Urinary bladder (tissue), 4 donors: ENCODE measurements at places on chromosomes 1 and 21. TPM values are rescaled to one million over a fixed set of nuclear protein-coding genes. Genes with fewer than 3 reads are reported as not detected.

GRCh38 chr1:227558732-227559262 lies 4.6 kb upstream of the ZNF678 start:
- no peak for DNase-seq

DNA sequence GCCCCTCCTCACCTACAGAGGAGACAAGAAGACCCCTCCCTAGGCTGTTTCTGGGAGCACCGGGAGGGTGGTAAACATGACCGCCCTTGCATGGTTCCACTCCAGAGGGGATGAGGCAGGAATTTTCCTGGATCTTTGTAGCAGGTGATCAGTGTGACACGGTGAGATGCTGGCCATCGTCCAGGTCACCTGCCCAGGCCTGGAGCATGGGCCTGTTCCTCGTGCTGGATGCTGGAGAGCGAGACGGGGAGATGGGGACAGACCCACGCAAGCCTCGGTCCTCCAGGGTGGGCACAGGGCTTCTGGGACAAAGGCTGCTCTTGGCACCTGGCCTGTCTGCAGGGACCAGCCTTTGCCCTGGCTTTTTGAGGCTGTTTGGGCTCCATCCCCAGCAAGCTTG lies 46.2 kb downstream of the DMRTB1 start:
- no peak for DNase-seq

DNA sequence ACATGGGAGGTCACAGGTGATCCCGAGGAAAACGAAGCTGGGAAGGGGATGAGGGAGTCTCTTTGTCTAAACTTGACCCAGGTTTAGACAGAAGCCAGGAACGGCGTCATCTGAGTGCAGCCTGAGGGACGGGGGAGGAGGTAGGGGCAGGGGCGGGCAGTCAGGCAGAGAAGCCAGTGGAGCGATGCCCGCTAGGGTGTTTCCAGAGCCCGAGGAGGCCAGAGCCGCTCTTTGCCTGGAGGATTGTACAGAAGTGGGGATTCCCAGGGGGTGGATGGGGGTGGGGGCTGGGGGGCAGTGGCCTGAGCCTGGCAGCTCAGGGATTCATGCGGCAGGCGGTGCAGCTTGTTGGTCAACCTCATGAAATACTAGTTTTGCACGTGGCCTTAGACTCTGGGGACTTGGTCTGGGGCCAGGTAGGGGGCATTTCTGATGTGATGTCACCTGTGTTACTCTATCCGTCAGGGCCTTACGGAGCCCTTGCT lies 58.4 kb downstream of the VPS26C start:
- DNase-seq = no peak

- no peak for DNase-seq
These were observed 377.1 kb downstream of the LRRIQ3 start for GRCh38 chr1:73820843-73821242.

GRCh38 chr1:181111559-181111958 lies 23.1 kb downstream of the IER5 start:
- DNase-seq = no peak

DNA sequence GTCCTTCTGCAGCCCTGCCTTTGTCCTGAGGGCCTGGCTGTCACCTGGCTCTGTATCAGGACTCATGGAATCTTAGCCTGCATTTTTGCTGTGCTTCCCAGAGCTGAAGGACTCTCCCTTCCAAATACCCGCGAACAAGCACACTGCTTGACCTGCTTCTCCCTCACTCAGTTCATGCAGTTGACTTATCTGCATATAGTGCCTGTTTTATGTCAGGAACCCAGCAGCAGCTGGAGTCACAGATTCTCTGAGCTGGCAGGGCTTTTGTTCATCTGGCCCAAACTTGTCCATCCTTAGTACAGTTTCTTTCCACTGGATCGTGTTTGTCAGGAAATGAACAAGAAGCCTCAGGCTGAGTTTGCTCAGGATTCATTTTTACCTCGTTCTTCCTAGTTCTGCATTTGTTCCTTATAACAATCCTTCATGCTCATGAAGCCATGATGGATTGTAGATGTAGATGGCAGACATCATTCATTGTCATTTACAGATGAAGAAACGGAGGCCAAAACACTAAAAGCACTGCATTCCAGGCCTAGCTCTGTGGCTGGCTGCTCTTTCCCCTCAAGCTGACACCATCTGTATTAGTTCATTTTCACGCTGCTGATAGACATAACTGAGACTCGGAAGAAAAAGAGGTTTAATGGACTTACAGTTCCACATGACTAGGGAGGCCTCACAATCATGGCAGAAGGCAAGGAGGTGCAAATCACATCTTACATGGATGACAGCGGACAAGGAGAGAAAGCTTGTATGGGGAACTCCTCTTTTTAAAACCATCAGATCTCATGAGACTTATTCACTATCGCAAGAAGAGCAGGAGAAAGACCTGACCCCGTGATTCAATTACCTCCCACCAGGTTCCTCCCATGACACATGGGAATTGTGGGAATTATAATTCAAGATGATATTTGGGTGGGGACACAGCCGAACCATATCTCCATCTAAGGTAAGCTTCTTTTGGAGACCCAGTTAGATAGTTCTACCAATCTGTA lies 150.9 kb downstream of the HIVEP3 start:
- DNase-seq = no peak

GRCh38 chr1:234315091-234315541 lies 58.1 kb upstream of the COA6 start:
- no peak for DNase-seq

DNA sequence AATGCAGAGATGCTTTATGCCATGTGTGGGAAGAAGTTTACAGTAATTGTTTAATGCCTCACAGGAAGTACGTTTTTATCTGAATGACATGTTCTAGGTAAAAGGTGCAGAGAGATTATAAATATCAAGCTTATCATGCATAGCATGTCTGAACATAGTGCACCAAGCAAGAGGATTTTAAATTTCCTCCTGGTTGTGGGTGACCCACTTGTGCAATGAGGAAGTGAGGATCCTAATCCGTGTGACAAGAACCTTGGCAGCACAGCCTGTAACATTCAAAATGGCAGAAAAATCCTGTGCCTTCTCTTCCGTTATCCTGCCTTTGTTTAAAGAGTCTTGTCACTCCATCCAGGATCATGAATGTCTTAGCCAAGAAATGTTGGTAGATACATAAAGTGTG lies 75.6 kb downstream of the PLA2G4A start:
- no peak for DNase-seq

DNA sequence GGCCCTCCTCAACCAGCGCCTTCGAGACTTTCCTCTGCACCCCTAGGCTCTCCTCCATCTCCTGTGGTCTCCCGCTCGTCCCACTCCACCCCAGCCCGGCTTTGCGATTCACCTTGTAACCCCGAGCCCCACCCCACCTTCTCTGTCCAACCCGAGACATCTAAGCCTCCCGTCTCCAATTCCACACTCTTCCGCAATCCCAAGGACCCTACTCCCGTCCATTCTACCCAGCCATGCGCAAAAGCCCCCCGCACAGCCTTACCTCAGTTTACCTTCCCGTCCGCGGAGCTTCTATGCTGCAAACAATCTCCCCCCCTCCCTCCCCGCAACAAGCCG lies 174 bp downstream of the SH3BP5L start:
- DNase-seq = no peak

DNA sequence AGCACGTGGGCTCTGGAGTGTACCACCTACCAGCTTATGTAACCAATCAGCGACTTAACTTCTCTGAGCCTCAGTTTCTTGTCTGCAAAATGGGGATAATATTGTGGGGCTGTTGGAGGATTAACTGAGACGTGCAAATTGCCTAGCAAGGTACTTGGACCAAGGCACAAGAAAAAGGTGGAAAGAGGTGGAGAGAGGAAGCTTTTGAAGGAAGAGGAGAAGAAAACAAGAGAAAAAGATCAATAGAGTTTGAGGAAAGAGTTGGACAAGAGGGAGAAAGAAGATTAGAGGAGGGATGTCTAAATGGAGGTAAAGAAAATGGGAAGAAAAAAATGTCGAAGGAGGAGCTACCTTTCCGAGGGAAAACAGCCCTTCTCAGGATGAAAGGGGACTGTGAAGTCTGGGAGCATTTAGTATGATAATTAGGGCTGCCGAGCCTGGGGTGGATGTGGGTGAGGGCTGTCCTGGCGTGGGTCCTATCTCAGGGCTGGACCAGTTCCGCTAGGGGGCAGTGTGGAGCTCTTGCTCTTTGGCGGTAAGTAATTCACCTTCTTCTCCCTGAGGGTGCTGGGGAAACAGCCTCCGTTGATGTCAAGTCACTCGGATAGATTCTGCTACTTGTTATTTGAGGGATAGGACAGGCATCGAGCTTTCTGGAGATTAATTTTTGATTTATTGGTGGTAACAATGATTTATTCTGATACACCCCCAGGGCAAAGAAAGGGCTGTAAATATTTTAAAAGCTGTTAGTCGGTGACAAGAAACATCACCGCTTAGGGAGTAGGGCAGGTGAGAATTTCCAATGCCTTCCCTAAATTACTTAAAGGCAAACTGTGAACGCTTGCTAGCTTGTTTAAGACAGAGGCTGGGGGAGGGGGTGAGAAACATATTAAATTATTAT lies 79.0 kb upstream of the NFASC start:
- DNase-seq = no peak

- no peak for DNase-seq
These were observed 118.7 kb downstream of the CASZ1 start for GRCh38 chr1:10677491-10678391.

DNA sequence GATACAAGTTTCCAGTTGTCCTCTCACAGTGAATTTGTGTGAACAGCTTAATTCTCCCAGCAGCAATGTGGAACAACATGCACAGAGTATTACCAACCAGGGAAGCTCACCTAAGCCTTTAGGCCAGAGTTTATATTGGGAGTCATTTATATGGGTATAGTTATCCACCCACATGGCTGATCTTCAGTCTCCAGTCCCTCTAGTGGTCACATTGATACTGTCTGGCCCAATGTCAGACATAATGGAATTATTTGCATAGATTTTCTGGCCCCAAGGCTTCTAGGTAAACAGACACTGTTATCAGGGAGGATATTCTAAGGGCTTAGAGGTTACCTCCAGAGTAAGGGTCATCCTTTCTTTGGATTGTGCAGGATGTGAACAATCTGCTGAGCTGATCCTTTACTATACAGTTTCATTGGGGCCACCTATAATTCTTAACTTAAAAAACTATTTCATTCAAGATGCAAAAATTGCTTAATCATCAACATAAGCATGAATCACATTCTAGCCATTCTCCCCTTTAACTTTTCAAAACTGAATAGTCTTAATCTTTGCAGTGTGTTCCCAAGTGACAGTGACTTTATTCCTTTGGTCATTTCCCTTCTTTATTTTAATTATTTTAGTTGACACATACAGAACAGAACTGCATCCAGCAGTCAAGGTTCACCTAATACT lies 210.9 kb downstream of the LTN1 start:
- no peak for DNase-seq

DNA sequence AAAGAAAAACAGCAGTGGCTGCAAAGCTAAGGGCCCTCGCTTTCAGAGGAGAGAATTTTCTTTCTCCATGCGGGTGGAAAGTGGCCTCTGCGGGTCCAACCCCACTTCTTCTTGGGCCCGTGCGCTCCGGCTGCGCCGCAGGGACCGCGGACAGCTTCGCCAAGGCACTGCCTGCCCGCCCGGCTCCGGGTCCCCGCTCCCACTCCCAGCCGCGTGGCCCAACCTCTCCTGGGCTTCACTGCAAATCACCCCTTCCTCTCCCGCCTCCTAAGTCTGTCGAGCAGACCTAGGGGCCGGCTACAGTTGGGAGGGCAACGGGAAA lies 1.0 kb upstream of the RUNX3 start:
- no peak for DNase-seq

DNA sequence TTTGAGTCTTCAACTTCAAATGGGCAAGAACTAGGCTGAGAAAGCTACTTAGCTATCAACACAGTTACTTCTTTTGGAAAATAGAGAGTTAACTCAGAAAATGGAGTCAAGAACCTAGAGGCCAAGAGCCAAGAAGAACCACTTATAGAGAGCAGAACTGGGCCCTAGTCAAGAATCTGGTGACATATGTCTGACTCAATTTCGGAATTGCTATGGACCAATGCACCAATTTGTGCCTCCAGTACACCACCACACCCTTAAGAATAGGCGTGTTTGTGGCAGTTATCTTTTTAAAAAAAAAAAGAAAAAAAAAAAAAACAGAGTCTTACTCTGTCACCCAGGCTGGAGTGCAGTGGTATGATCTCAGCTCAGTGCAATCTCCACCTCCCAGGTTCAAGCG lies 7.8 kb downstream of the S100A2 start:
- DNase-seq = no peak

DNA sequence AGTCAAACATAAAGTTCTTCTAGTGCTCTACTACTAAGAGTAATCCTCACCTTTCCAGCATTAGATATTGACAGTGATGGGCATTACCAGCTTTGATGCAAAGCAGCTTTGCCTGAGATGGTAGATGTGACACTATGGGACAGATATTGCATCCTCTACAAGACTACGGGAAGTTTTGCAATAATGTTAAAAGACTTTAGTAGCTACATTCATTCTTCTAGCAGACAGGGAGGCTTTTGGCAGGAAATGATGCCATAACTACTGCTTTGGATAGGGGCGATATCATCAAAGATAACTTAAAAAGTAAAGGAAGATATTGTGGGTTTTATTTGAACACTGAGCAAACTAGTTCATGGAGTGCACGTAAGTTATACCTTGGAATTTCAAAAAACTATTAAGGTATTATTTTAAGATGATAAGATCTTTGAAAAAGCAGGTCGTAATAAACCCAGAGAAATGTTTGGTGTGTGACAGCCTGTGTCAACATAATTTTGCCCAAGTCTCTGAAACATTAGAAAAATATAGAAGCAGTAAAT lies 368.3 kb upstream of the TMPRSS15 start:
- DNase-seq = no peak

GRCh38 chr1:63935143-63935542 lies 161.3 kb downstream of the ROR1 start:
- no peak for DNase-seq

DNA sequence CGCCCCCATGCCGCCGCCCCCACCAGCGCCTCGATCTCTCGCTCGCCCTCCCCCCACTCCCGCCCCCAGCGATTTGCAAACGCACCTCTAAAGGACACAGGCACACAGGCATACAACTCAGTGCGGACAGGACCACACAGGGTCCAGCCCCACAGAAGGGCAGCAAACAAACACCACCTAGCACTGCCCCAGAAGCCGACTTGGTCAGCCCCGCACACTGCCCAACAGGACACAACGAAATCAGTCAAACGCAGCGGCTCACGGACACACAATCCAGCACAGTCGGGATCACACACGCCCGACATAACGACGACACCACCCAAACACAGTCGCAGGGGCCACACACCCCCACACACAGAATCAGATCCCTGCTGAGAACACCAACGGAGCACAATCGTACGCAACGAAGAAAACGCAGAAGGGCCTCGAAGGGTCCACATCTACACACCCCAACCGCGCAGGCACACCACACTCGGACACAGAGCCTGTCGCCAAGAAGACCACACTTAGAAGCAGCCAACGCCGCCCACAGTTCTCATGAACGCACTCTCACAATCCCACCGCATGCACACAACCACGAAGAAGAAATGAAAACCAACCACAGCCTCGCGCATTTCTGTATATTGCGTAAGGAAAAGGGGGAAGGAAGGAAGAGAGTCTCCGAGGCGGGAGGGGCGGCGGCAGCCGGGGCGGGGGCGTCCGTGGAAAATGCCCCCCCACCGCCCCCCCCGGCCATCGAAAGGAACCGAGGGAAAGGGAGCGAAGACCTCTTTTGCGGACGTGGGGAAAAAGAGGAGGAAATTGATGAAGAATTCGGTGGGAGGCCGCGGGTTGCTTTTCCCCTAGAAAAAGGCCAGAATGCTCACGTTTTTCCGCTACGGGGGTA lies 481 bp downstream of the TAL1 start:
- peak; percentile 18 for DNase-seq

ADAMTSL4 gene
- 35.5 TPM for total RNA-seq

CBS gene
- total RNA-seq = 9.2 TPM

OR2L5 gene
- not detected for total RNA-seq

SPRR1B gene
- not detected for total RNA-seq

HRNR gene
- not detected for total RNA-seq

ADGRL4 gene
- total RNA-seq = 28.9 TPM
